ENCODE measurements at places on chromosomes 5 and 9.

GRCh38 chr9:24545285-24545684, 412 bp downstream of the IZUMO3 start:
- DNase-seq, result no peak

- DNase-seq, result no peak
These were observed 16.0 kb downstream of the TEK start for GRCh38 chr9:27125030-27125429.

GRCh38 chr5:151480384-151481293, 33.2 kb downstream of the SLC36A1 start:
- no peak for DNase-seq

GRCh38 chr5:72505539-72506157, 1.6 kb downstream of the ZNF366 start:
- no peak for DNase-seq

- DNase-seq, result no peak
These were observed 619.3 kb downstream of the TLE4 start for GRCh38 chr9:80191108-80191507.

DNA sequence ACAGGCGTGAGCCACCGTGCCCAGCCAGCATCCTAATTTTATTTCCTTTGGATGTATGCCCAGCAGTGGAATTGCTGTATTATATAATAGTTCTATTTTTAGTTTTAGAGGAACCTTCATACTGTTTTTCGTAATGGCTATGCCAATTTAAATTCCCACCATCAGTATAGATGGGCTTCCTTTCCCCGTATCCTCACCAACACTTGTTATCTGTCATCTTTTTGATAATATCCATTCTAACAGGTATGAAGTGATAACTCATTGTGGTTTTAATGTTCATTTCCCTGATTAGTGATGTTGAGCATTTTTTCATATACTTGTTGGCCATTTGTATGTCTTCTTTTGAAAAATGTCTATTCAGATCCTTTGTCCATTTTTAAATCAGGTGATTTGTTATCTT, 13.0 kb downstream of the F2R start:
- no peak for DNase-seq

DNA sequence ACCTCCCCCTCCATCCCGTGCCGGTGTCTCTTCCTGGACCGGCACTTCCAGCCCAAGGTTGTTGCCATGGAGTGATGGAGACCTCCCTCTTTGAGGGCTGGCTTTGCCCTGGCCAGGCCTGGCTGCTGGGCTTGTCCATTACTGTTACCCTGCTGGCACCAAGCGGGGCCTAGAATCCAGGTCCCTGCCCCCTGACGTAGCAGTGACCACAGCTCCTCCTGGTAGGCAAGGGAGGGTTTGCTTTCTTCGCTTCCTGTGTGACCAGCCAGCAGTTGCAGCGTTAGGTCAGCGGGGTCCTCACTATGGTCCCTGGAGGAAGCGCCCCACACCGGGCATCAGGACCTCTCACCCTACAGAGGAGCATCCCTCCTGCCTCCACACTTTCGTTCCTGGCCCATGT, 146.7 kb upstream of the COL5A1 start:
- no peak for DNase-seq

DNA sequence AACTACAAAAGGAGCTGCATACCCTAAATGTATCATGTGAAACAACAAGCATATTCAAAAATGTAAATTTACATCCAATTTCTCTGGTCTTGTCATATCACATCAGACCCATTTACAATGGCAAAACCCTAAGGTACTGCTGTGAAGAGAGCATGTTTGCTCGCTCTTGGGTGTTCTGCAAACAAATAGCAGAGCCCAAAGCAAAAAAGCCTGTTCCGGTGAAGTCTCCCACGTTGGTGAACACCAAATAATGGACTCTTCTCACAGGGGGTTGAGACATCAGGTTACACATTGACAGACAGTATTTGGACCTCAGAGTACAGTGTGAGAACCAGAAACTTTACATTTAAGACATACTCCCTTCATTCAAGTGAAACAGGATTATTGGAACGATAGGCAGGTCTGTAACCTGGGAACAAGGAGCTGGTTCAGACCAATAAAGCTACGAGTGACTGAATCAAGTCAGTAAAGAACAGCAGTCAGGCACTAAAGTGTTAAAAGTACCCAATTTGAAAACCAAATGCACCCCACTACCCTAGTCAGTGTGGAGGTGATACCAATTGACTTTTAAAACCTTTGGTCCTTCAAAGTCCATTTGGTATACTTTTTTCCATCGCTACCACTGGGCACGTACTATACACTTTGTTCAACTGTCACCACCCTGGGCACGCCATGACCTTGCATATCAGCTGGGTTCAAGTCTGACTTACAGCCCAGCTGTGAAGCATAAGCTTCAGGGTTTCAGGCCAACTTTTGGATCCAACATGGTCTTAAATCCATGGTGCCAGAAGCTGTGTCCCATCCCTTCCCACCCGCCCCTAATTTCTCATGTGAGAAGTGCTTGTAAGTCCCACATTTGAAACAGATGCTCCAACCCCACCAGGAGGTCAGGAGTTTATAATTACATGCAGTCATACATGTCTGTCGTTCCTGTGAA, 36.4 kb downstream of the ETF1 start:
- no peak for DNase-seq
